ENCODE measurements at places on chromosomes 5 and 9. TPM values are rescaled to one million over a fixed set of nuclear protein-coding genes. Genes with fewer than 3 reads are reported as not detected.

DNA sequence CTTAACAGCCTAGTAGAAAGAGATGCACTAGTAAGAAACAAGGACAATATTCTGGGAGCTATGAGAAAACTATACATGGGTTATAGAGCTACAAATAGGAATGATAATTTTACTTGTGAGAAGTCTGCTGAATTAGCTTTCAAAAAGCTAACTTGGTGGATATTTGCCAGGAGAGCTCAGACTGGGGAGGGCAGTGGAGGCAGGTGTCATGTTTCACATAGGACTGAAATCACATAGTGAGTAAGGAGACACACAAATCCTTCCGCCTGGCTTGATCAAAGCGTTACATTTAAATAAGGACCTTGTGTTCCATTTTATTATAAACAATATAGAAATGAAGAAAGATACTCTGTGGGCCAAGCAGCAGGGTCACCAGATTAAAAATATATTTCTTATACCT is 235.0 kb downstream of the ISL1 start:
- no peaks in the 10 kb centered on the region for H3K27me3 ChIP-seq
- H3K36me3 ChIP-seq = no peaks in the 10 kb centered on the region
- no peak for DNase-seq
- H3K27ac ChIP-seq = no peak overlapping the region
- H3K4me3 ChIP-seq = no peak overlapping the region

DNA sequence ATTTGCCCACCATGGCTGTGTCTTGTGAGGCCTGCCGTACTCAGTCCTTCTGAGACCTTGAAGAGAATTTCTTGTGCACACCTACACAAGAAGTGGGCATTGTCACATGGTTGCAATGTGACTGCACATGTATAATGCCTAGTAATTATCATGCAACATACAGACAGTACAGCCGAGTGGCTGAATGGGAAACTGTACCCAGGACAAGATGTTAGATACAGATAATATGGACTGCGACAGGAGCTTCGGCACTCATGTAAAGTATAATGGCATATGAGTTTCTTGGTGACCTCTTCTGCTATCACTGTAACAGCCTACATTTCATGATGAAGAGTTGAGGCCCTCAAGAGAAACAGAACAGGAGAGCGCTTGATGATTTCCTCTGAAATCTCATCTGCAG is 4.8 kb upstream of the PRKACG start:
- no peak for DNase-seq
- no peaks in the 10 kb centered on the region for H3K36me3 ChIP-seq
- H3K4me3 ChIP-seq = no peak overlapping the region
- no peaks in the 10 kb centered on the region for H3K27me3 ChIP-seq
- H3K27ac ChIP-seq = no peak overlapping the region
- H3K4me1 ChIP-seq = no peaks in the 10 kb centered on the region

The SLC46A2 gene
- total RNA-seq = not detected

The NFIL3 gene
- 31.4 TPM for total RNA-seq

GRCh38 chr9:110187126-110187525 is 20.8 kb downstream of the C9orf152 start:
- H3K36me3 ChIP-seq = no peaks in the 10 kb centered on the region
- no peak for DNase-seq
- no peak overlapping the region for H3K4me3 ChIP-seq
- H3K27ac ChIP-seq = no peak overlapping the region
- H3K27me3 ChIP-seq = no peaks in the 10 kb centered on the region

The PCDHA9 gene
- not detected for total RNA-seq

GRCh38 chr5:35002459-35002858 is 45.3 kb downstream of the AGXT2 start:
- no peaks in the 10 kb centered on the region for H3K27me3 ChIP-seq
- no peak for DNase-seq
- no peaks in the 10 kb centered on the region for H3K36me3 ChIP-seq
- no peak overlapping the region for H3K27ac ChIP-seq
- H3K4me3 ChIP-seq = no peak overlapping the region

DNA sequence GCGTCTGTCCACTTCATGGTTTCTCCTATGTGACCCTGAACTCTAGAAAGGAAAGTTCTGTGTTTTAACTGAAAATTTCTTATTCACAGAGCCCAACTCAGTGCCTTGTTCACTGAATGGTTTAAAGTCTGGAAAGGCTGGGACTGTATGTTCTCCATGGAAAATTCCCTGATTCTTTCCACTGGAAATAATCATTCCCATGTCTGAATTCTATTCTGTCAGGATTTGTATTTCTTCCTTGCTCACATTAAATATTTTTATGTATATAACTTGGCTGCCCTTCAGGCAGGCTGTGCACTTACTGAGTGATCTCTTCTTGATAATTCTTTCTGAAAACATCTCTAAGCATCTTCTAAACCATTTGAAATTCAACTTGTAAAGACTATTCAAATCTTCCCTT is 1126.9 kb upstream of the DMAC1 start:
- no peak overlapping the region for H3K27ac ChIP-seq
- H3K4me3 ChIP-seq = no peak overlapping the region
- H3K36me3 ChIP-seq = no peaks in the 10 kb centered on the region
- no peaks in the 10 kb centered on the region for H3K4me1 ChIP-seq
- no peaks in the 10 kb centered on the region for H3K27me3 ChIP-seq
- DNase-seq = no peak

GRCh38 chr5:31283326-31283725 is 89.8 kb downstream of the CDH6 start:
- no peaks in the 10 kb centered on the region for H3K4me1 ChIP-seq
- H3K36me3 ChIP-seq = no peaks in the 10 kb centered on the region
- H3K4me3 ChIP-seq = no peak overlapping the region
- no peaks in the 10 kb centered on the region for H3K27me3 ChIP-seq

GRCh38 chr5:59038798-59039295 is 456.0 kb downstream of the RAB3C start:
- DNase-seq = no peak
- peak overlapping the region; percentile 88 for H3K27ac ChIP-seq
- H3K36me3 ChIP-seq = no peaks in the 10 kb centered on the region
- no peaks in the 10 kb centered on the region for H3K4me1 ChIP-seq

DNA sequence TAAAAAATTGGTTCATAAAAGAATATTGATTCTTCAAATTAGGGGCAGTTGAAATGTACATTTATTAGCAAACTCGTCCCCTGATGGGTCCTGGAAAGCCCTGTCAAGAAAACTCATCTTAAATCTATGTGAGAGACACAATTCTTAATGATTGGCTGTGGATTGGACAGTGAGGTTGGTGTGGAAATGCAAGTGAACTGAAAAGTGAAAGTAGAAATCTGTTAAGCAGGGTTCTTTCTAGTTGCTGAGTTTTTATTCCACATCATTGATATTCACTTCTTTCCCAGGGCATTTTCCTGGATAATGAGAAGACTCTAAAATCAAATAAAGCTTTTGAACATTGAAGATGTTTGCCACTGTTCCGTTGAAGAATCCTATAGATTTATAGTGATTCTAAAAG is 292.4 kb downstream of the MAST4 start:
- H3K27ac ChIP-seq = no peak overlapping the region

Measured in Peyer's patch (tissue), 4 donors.